ENCODE measurements at places on chromosomes 5 and 9.
A peak's percentile ranks its signal among the peaks of the same experiment; 100 is the strongest.

DNA sequence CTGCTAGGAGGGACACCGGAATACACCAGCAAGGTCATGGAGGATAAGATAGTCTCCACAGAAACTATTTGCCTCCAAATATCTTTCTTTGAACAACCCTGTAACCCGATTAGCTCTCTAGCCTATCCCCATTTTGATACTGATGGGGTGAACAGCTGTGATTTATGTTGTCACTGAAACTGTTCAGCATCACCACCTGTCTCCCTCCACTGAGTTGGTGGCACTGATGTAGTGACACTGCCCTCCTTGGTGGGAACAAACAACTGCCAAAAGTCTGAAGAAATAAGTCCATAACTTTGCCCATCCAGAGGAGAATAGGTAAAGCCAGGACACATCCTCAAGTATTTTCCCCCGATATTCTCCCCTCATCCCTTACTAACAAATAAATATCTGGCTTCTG lies 24.3 kb upstream of the KCNV2 start:
- no peak for DNase-seq

- no peak for DNase-seq
Observed at GRCh38 chr5:35151146-35151920, 79.0 kb downstream of the PRLR start.

DNA sequence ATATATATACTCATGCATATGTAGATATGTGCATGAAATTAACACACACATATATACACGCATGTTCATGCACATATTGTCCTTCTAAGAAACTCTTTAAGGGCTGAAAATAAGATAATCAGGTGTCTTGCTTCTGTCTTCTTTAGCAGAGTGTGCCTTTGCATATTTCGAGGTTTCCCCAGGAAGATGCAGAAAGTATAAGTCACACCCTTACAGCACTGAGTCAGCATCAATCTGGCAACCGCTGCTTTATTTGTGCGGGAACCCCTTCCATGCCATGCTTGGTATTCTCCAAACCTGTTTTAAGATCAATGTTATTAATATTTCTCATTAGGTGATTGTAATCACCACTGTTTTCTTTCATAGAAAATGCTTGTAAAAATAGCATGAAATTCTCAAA lies 557.9 kb downstream of the CAAP1 start:
- no peak for DNase-seq

- DNase-seq, result no peak
Observed at GRCh38 chr5:4647955-4648354, 492.2 kb upstream of the ADAMTS16 start.

DNA sequence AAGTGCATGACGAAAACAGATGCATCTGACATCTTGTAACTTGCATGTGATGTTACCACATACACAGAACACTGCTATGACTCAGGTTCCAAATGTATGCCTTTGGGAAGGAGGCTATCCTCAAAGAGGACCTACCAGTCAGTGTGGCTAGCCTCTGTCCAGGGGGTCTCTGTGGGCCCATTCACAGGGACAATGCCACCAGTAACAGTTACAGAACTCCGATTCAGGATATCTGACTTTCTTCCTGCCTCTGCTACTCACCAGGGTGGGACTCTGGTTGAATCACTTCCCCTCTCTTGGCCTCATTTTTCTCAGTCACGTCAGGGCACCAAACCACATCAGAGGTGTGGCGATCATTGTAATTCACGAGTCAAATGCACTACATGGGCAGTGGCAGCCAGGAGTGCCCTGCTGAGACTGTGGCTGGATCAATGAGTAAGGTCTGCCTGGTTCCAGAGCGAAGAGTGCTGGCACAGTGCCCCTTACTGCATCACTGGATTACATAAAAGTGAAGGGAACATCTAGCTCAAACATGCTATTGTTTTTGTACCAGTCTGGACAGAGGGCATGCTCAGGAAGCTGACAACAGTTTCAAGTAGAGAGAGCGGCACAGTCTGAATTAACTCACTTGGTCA lies 13.2 kb downstream of the ATOX1 start:
- peak; percentile 62 for DNase-seq

- no peak for DNase-seq
Observed at GRCh38 chr9:26682796-26683496, 209.7 kb downstream of the CAAP1 start.

DNA sequence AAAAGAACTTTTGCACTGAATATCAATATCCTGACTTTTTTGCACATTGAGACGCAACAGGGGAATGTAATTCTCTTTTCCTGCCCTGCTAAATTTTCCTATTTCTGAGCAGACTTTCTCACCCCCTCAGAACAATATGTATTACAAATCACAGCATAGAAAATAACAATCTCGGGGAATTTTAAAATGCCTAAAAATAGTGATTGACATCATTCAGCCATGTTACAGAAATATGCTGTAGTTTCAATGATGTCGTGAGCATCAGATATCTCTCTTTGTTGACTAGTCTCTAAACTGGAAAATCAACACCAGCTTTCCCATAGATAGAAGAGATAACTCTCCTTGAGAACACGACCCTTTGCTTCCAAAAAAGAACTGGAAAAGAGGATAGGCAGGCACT lies 166.7 kb downstream of the ZDHHC21 start:
- DNase-seq, result no peak

GRCh38 chr5:61332358-61332749 lies 296 bp downstream of the ZSWIM6 start:
- no peak for DNase-seq

- DNase-seq, result no peak
Observed at GRCh38 chr9:124809211-124809610, 32.3 kb downstream of the OLFML2A start.

DNA sequence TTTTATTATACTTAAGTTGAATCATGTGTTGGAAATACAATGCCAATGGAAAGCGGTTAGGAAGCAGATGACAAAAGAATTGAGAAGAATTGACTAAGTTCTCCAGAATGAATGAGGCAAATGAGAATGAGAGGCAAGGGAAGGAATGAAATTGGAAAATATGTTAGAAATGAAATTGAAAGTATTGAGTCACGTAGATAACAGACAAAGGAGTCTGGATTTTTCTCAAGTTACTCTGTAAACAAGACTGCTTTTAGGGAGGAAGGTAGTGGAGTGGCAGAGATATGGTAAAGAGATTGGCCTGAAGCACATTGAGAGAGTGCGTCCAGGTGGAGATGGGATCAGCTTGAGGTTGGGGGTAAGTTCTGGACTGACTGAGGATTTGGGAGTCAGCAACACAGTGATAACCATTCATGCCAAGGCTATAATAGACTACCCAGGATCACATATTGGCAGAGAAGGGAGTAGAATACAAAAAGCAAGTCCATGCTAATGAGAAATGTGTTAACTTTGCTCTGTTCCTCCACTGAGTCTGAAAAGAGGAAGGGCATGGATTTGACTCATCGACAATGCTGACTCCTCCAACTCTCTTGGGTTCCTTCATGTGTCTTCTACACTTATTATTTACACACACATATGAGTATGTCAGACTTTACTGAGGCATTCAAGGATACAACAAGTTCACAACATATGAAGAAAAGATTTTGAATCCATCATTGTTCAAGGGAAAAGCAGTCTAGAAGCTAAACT lies 814.2 kb upstream of the ZNF608 start:
- no peak for DNase-seq

- no peak for DNase-seq
Observed at GRCh38 chr5:9515436-9515835, 30.4 kb downstream of the SEMA5A start.

GRCh38 chr5:174503461-174504265 lies 220.7 kb upstream of the MSX2 start:
- DNase-seq, result no peak

- DNase-seq, result peak; percentile 2
Observed at GRCh38 chr5:135243556-135244285, 155.3 kb downstream of the MACROH2A1 start.

- DNase-seq, result no peak
Observed at GRCh38 chr9:121185774-121186403, 15.8 kb downstream of the RAB14 start.

DNA sequence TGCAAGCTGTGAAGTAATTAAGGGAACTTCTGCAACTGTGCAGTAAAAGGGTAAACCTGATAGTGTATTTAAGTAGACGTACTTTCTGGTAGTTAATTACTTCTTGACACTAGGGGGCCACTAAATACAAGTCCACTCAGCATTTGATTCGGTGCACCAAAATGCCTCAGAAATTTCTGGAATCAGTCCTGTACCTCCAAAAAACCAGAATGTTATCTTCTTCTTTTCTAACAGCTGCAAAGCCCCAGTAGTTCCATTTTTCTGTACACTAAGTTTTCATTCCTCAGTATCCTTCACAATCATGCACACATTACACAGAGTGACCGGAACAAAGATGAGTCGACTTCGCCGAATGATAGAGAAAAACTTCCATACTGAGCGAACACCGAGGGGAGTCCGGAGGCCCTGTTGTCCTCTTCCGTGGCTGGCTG lies 484 bp downstream of the GFM2 start:
- DNase-seq, result no peak

DNA sequence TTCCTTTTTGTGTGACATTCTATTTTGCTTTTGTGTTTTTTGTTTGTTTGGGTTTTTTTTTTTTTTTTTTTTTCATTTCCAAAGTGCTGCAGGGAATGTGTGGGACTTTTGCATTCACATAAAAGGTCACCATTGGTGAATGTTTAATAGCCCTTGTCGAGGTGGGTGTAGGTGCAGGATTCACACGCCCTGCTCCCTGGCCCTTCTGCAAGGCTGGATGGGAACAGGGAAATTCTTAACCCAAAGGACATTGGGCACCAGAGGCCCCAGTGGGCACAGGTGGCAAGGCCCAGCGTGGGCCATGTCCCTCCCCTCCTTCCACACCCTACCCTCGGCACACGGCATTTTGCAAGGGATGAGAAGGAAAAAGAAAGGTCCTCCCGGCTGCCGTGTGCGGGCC lies 50.4 kb upstream of the NOTCH1 start:
- no peak for DNase-seq

DNA sequence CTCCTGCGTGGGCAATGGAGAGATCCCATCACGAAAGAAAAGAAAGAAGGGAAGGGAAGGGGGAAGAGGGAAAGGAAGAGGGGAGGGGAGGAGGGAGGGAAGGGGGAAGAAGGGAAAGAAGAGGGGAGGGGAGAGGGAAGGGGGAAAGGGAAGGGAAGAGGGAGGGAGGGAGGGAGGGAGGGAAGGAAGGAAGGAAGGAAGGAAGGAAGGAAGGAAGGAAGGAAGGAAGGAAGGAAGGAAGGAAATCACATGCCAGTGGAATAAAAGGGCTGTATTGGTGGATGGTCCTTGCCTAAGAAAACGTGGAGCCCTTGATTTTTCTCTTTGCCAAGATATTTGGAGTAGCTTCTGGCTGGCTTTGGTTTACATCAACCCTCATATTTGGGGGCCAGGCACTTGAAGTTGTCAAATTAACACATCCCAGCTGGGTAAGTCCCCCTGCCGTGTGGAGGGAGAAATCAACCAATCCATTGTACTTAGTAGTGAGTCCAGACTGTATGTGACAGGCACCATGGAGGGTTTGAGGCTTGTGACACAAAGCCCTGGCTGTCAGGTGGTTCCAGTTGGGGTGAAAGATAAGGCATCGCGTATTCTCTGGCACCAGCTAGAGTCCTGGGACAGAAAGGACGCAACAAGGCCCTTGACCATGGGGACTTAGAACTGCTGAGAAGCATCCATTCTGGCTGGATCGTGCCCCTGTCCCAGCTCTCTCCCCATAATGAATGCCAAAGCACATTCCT lies 23.7 kb downstream of the IDNK start:
- no peak for DNase-seq

DNA sequence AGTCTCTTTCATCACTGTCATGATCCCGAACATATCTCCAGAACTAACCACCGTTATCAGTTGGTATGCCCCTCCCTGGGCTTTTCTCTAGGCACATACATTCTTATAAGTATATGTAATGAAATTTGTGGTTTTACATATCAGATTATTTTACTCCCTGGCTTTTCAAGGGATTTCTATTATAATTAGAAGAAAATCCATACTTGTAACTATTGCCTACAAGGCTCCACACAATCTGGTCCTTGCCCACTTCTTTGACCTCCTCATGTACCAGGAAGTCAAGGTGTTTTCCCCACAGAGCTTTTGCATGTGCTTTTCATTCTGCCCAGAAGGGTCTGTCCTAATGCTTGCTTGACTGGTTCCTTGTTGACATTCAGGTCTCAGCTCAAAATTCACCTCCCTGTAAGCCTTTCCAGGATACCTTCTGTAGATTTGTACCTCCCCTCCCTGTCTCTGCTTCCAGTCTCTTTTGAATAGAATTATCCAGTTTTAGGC lies 33.6 kb upstream of the HSD17B4 start:
- no peak for DNase-seq

DNA sequence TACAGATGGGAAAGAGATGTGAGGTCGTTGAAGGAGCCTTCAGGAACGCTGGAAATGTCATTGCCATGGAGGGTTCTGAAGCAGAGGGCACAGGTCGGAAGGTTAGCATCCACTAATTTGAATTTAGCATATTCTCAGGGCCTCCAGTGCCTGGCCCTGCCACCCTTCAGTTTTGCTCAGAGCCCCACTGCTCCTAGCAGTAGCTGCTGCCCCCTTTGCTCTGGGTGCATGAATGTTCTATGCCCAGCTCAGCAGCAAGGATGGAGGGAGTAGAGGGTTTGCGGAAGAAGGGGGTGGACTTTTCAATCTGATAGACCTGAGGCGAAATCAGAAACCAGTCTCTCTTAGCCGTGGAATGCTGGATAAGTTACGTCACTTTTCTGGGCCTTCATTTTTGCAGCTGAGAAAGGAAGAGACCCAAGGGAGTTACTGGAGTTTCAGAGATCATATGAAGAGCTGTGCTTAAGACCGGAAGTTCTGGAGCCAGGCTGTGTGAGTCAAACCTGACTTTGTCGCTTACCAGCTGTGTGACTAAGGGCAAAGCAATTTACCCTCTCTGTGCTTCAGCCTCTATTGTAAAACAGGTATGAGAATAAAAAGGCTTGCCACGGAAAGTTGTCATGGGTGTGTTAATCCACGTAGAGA lies 133.2 kb upstream of the PANK3 start:
- DNase-seq, result no peak

DNA sequence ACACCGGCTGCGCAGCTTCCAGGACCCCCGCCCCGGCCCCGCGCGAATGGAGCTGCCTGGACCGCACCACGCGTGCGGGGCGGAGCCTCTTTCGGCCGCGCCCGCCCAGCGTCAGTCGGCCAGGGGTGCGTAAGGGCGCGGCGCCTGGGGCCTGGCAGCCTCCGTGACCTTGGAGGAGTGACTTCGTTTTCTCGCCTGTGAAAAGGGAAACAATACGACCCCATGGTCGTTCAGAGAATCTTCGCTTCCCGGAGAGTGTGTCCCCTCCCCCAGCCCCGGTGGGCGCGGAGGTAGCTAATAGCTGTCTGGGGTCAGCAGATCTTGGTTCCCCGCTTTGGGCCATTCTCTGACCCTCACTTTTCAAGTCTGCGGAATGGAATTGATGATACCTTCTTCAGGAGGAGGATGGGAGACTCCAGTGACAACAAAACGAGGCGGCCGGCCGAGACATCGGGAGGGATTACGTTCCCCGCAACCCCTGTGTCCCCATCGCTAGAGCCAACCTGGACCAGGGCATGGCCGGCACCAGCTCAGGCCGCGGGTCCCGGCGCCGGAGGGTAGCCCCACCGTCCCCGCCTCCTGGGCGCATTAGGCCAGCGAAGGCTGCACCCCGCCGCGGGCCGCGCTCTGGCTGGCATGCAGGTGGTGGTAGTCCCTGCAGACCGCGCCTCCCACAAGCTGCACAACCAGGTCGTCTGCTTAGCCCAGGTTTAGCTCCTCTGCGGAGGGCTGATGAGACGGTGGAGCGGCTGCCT lies 5.5 kb upstream of the CDHR2 start:
- peak; percentile 88 for DNase-seq

- no peak for DNase-seq
Observed at GRCh38 chr5:143554187-143554717, 150.8 kb upstream of the NR3C1 start.

GRCh38 chr9:132026932-132027585 lies 52.6 kb downstream of the MED27 start:
- no peak for DNase-seq
